Mammary epithelial cell (primary cell): ENCODE measurements at places on chromosomes 1 and 21. TPM values are rescaled to one million over a fixed set of nuclear protein-coding genes. Genes with fewer than 3 reads are reported as not detected.

RNF186 gene
- not detected in 2 replicates for total RNA-seq

KANK4 gene
- 3.8 and 4.5 TPM in 2 replicates for total RNA-seq

ASCL5 gene
- not detected for total RNA-seq

- no peak for DNase-seq
Measured at GRCh38 chr1:2945821-2946231, 75.4 kb upstream of the ACTRT2 start.

DNA sequence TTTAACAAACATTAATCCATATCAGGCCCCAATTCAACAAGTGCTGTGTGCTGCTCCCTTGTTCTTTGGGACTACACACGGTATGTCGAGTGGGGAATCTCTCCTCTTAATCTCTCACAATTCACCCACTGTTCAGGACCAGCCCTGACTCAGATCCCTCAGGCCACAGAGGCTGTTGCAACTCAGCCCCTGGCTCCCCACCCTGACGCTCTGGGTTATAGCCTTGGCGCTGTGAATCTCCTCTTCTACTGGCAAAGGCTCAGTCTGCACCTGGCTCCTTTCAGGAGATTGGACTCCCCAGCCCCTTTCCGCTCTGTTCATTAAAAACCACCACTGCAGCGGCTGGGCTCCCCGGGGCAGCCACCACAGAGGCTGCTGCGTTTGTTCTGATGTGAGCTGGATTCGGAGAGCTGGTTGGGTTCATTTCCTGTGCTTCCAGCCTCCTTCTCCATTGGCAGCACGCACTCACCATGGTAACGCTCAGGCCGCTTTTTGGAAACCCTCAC lies 13.0 kb downstream of the CAPN8 start:
- peak; percentile 91 for DNase-seq

- DNase-seq: no peak
Measured at GRCh38 chr1:51270751-51271150, 34.7 kb downstream of the RNF11 start.

DNA sequence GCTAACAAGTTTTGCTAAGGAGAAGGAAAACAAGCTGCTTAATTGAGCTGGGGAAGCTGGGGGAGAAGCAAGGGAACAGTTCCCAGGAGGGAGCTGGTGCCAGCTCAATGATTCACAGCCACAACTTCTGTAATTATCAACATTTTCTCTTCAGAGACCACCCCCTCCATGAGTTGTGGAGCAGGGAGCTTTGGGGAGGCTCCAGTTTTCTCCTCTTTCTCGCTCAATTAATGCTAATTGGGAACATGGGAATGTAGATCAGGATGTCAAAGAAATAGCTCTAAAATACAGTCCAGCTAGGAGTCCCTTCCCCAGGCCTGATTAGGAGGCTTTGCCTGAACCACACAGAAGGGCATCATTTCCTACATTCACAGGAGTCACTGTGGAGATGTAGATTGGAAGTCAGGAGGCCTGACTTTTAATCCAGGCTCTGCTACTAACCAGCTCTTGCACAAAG lies 12.1 kb upstream of the MNDA start:
- DNase-seq: no peak

GRCh38 chr1:24301785-24302175 lies 17.4 kb upstream of the GRHL3 start:
- DNase-seq: no peak
